ENCODE measurements at places on chromosomes 12 and 14.

DNA sequence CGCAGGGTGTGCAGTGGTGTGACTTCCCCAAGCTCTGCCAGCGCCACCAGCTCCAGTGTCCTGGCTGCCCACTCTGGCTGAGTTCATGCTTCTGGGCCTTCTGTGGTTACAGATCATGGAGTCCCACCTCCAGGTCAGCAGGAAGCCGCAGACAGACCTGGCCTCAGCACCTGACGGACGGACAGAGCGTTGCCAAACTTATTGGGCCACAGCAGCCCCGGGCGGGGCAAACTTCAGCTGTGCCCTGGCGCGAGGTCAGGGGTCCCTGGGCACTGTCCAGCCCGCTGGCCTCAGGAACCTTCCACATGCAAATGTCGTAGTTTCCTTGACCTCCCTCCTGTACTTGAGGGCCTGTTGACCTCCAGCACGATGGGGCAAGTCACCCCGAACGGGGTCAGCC, 11.2 kb downstream of the GPR132 start:
- no peak for DNase-seq
- H3K36me3 ChIP-seq: no peaks in the 10 kb centered on the region
- no peaks in the 10 kb centered on the region for H3K4me1 ChIP-seq
- no peak overlapping the region for H3K4me3 ChIP-seq
- peaks cover 40% of the 10 kb centered on the region for H3K27me3 ChIP-seq

DNA sequence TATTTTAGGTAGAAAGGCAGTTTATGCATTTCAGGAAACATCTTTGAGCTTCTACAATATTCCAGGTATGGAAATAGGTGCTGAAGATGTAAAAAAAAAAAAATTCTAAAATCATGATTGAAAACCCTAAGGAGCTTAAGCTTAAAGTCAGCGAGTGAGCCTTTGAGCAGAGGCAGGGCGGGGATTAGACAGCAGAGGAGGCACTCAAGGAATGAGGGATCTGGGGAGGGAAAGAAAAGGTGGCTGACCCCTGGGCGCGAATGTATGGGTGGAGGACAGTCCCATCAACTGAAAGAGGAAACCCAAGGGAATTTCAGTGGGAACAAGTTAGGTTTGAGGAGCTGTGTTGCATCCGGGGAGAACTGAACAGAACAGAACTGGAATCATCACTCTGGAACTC, 6.4 kb upstream of the PTMS start:
- H3K4me1 ChIP-seq: no peaks in the 10 kb centered on the region
- no peak overlapping the region for H3K27ac ChIP-seq
- no peaks in the 10 kb centered on the region for H3K27me3 ChIP-seq
- H3K36me3 ChIP-seq: no peaks in the 10 kb centered on the region

GRCh38 chr12:108019862-108020261, 109.2 kb upstream of the WSCD2 start:
- H3K4me3 ChIP-seq: no peak overlapping the region
- H3K36me3 ChIP-seq: no peaks in the 10 kb centered on the region

GRCh38 chr14:81434230-81434629, 34.1 kb upstream of the STON2 start:
- H3K27ac ChIP-seq: no peak overlapping the region
- no peak for DNase-seq
- no peak overlapping the region for H3K4me3 ChIP-seq
- peaks cover 39% of the 10 kb centered on the region for H3K27me3 ChIP-seq

DNA sequence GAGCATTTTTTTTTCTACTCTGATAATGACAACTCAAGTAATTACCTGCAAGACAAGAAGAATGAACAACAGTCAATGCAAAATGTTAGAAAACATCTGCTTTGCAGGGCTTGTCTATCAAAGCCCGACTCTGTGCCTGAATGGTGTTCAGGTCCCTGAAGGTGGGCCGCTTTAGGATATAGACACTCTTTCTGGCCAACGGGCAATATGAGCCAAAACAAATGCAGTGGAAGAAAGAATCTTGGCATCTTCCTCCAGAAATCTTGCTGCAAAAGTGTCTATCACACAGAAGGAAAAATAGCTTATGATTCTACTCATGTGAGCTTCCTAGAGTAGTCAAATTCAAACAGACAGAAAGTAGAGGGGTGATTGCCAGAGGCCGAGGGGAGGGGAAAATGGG, 32.7 kb downstream of the FOS start:
- no peaks in the 10 kb centered on the region for H3K27me3 ChIP-seq
- H3K4me3 ChIP-seq: no peak overlapping the region
- H3K27ac ChIP-seq: peak overlapping the region; percentile 60
- DNase-seq: no peak
- H3K4me1 ChIP-seq: peaks cover 4% of the 10 kb centered on the region

DNA sequence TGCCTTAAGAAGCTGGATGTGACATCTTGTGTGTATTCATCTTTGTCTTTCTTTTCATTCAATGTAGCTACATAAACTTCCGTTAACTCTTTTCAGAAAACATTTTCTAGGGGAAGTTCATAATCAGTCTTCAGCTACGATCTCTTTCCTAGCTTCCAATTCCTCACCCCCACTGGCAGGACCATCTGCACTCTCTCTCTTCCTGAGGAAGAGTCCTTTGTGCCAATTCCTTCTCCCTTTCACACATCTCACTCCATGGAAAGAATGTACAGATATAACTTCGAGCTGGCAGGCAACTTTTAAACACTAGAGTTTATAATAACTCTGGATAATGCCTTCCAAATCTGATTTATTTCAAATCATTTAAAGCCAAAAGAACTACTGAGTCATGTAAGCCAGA, 495.7 kb downstream of the GALC start:
- no peak overlapping the region for H3K27ac ChIP-seq
- H3K36me3 ChIP-seq: no peaks in the 10 kb centered on the region
- H3K27me3 ChIP-seq: no peaks in the 10 kb centered on the region
- no peak overlapping the region for H3K4me3 ChIP-seq

- no peak overlapping the region for H3K4me3 ChIP-seq
- no peaks in the 10 kb centered on the region for H3K27me3 ChIP-seq
- no peak for DNase-seq
- peak overlapping the region; percentile 82 for H3K27ac ChIP-seq
- peaks cover 52% of the 10 kb centered on the region for H3K4me1 ChIP-seq
- no peaks in the 10 kb centered on the region for H3K36me3 ChIP-seq
Observed at GRCh38 chr14:74594029-74594428, 18.0 kb downstream of the LTBP2 start.

DNA sequence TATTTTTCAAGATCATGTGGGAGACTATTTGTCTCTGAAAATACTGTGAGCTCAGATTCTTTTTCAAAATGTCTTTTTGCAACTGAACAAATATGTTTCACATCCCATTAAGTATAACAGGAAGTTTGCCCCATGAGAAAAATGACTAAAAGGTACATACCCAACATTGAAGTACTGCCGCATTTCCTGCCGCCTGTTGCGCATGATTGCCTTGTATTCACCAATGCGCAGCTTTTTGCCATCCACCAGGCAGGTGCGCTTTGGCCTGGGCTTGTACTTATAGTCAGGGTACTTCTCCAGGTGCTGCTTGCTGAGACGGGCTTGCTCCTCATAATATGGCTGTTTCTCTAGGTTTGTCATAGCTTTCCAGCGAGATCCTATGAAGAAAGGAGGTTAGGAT, 413.2 kb downstream of the SOX5 start:
- no peak for DNase-seq
- H3K27me3 ChIP-seq: no peaks in the 10 kb centered on the region
- no peak overlapping the region for H3K27ac ChIP-seq
- peaks cover 10% of the 10 kb centered on the region for H3K4me1 ChIP-seq
- H3K4me3 ChIP-seq: no peak overlapping the region

Data from tibial artery (tissue), 4 donors.